ENCODE measurements at places on chromosomes 12 and 14.

- no peak for DNase-seq
Observed at GRCh38 chr14:105136401-105137322, 31.9 kb downstream of the JAG2 start.

DNA sequence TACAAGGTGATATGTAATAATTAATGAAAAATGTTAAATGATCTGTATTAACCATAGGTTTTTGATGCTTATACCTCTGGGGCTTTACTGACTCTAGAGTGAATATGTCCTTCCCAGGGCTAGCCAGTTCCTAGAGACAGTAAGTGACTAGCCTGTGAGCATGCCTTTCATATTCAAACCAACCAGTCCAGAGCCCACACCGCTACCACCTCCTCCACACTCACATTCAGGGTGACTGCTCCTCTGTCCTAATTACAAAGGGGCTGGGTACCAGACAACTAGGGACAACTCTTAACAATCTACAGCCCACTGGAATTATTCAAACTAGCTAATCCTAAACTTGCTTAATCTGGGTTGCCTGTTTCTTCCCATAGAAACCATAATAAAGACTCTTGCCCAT lies 49.0 kb downstream of the RALGAPA1 start:
- no peak for DNase-seq

DNA sequence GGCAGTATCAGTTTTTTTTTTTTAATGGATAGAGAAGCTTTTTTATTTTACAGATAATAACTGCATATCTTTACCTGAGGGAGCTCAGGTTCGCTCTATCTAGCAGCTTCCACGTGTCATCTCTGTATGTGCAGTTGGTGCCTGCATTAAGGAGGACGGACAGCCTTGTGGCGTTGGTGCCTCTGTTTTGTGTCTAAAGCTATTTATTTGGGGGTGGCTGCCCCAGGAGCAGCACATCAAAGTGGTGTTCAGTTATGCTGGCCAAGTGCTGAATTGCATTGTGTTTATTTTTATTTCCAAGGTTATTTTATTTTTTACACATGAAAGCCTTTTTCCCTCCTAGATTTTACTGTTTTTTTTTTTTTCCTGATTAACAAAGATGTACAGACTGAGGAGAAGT lies 59.7 kb downstream of the RASSF3 start:
- no peak for DNase-seq

DNA sequence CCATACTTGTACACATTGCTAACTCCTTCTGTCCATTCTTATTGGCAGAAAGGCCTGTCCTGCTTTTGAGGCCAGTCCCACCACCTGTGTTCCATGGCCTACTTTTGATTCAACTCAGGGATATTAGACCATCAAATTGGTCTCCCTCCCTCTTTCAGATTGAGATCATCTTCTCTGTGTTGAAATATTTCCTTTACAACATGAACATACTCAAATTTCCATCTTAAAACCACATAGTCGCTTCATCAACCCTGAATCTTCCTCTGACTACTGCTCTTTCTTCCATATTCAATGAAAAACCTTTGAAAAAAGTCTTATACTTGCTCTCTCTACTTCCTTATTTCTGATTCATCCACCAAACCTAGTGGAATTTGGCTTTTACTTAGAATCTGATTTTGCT lies 34.9 kb downstream of the TRMT5 start:
- no peak for DNase-seq

DNA sequence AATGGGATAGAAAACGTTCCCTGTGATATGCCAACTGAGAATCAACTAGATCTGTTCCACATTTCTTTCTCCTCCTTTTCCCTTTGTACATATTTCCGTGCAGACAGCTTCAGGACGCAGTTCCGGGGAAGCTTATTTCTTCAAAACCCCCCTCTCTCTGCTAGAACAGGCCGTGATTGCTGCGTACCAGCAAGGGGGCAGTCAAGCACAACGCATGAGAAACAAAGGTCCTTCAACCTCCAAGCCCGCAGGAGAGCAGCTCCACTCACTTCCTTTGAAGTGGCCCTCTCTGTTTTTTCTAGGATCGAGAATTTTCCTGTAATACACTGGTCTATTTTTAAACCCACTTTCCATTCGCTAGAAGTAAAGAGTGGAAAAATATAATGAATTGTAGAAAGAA lies 80.8 kb downstream of the ZNF664 start:
- peak; percentile 78 for DNase-seq

GRCh38 chr12:4486980-4487379 lies 41.4 kb upstream of the FGF6 start:
- DNase-seq, result no peak

All from DMS79 treated with DMSO at 0.1 percent for 48 hours (cell line).